ENCODE measurements at places on chromosomes 3 and 15.

DNA sequence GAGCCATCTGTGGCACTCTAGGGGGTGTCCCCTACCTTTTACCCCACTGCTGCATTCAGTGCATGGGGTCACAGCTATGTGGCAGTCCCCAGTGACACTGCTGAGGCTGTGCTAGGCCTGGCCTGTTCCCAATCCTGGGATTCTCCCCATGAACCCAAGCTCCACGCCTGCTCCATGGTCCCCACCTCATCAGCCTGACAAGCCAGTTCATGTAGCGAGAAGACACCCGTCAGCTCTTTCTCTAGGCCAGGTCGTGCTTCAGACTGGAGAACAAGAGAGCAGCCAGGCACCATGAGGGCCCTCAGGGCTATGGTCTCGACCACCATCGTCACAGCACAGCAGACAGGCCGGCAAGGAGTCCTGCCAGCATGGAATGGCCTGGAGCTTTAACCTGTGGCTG, 72.8 kb upstream of the PRR20G start:
- no peak overlapping the region for H3K4me3 ChIP-seq
- H3K4me1 ChIP-seq: no peaks in the 10 kb centered on the region
- H3K36me3 ChIP-seq: peaks cover 7% of the 10 kb centered on the region
- H3K27ac ChIP-seq: no peak overlapping the region

DNA sequence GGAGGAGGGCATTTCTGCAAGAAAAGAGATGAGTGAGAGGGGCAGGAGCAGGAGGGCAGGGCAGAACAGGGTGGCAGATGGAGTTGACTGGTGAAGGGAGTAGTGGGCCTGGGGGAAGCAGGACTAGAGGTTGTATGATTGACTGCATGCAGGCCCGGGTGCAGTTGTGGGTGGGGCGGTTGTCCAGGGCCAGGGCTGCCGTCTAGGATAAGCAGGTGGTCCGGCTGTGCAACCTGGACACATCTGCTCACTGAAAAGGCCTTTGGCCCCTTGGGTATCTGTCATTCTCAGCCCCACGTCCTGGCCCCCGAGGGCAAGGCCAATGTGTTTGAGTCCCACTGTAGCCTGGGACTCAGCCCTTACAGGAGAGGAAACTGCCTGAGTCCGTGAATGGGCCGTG, 25.4 kb downstream of the ALS2CL start:
- H3K4me1 ChIP-seq: peaks cover 6% of the 10 kb centered on the region
- H3K27ac ChIP-seq: no peak overlapping the region
- no peaks in the 10 kb centered on the region for H3K36me3 ChIP-seq

GRCh38 chr15:65634356-65634755, 12.6 kb downstream of the SLC24A1 start:
- H3K27ac ChIP-seq: no peak overlapping the region
- no peak for DNase-seq
- no peaks in the 10 kb centered on the region for H3K27me3 ChIP-seq
- H3K4me1 ChIP-seq: peaks cover 57% of the 10 kb centered on the region
- H3K36me3 ChIP-seq: no peaks in the 10 kb centered on the region

GRCh38 chr3:165523801-165524200, 313.4 kb downstream of the BCHE start:
- H3K4me3 ChIP-seq: no peak overlapping the region
- no peaks in the 10 kb centered on the region for H3K4me1 ChIP-seq
- H3K36me3 ChIP-seq: no peaks in the 10 kb centered on the region
- no peak overlapping the region for H3K27ac ChIP-seq
- no peak for DNase-seq
- H3K27me3 ChIP-seq: no peaks in the 10 kb centered on the region

GRCh38 chr3:15263120-15263519, 57.1 kb downstream of the CAPN7 start:
- no peak overlapping the region for H3K4me3 ChIP-seq
- H3K27me3 ChIP-seq: peaks cover 2% of the 10 kb centered on the region
- peaks cover 4% of the 10 kb centered on the region for H3K4me1 ChIP-seq
- H3K27ac ChIP-seq: no peak overlapping the region

DNA sequence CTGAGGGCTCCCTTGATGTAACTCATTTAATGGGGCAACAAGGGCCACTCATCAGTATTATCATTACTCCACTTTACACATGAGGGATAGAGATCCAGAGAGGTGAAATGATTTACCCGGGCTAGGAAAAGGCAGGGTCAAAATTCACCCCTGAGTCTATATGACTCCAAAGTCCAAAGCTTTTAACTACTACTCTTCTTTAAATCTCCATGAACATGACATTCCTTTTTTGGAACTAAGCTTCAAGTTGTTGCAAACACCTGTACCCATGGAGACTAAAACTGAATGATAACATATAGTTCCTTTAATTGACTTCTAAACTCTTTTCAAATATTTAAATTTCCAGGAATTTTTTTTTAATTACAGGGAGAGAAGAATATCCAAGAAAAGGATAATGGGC, 292.9 kb upstream of the GADL1 start:
- H3K27me3 ChIP-seq: peaks cover 3% of the 10 kb centered on the region
- DNase-seq: no peak
- no peaks in the 10 kb centered on the region for H3K36me3 ChIP-seq
- H3K27ac ChIP-seq: no peak overlapping the region
- peaks cover 17% of the 10 kb centered on the region for H3K4me1 ChIP-seq

Data from HFFc6 (cell line).